ENCODE measurements at places on chromosomes 6 and 20. TPM values are rescaled to one million over a fixed set of nuclear protein-coding genes. Genes with fewer than 3 reads are reported as not detected.

The C20orf202 gene
- 0.22 TPM for total RNA-seq

The TOX2 gene
- total RNA-seq, result 13.8 TPM

The CCDC170 gene
- total RNA-seq, result 0.12 TPM

The RSPO3 gene
- total RNA-seq, result 76.6 TPM

The ASIP gene
- total RNA-seq, result not detected
